ENCODE measurements at places on chromosomes 7 and 10.
A peak's percentile ranks its signal among the peaks of the same experiment; 100 is the strongest.

DNA sequence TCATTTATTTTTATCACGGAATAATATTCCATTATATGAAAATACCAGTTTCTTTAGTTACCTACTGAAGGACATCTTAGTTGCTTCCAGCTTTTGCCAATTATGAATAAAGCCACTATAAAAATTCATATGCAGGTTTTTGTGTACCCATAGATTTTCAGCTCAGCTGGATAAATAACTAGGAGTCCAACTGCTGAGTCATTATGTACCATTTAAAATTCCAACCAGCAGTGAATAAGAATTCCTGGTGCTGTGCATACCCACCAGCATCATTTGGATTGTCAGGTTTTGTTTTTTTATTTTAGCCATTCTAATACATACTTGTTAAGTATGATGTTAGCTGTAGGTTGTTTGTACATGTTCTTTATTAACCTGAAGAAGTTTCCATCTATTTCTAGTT lies 14.5 kb downstream of the FAM24B start:
- peak; percentile 59 for DNase-seq

DNA sequence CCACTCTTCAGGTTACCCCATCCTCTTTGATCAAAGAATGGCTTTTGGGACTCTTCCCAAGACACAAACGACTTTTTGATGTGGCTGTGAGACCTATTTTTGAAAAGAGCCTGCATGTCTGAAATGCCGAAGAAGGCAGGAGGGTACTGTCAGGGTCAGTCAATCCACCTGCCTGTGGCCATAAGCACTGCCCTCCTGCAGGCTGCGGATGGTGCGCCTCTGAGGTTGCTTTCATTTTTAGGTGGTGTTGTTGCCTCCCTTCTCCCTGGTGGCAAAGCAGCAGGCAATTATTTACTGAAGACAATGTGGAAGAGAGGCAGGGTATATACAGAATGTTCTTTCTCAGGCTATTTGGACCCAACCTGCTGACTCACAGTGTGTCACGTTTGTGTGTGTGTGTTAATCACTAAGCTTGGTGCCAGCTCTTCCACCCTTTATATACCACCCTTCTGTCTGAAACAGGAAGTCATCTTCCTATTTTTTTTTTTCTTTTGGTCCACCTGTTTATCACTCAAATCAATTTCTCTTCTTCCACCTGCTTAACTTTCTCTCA lies 1421.2 kb upstream of the CELF2 start:
- DNase-seq, result peak; percentile 62

DNA sequence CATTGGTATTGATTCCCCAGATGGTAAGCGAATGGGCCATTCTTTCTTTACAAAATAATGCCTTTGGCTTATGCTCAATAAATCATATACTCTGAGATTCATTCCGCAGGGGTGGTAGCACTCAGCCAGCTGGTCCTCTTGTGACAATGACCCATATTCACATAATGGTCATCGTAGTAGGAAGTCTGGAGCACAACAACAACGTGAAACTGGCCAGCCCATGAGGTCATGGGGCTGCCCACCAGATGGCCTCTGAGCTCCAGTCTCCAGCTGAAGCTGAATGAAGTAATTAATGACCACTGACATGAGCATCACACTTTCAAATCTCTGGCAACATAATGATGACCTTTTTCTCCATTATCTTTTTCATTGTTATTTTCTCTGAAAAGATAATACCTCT lies 42.3 kb upstream of the SORCS1 start:
- DNase-seq, result no peak

DNA sequence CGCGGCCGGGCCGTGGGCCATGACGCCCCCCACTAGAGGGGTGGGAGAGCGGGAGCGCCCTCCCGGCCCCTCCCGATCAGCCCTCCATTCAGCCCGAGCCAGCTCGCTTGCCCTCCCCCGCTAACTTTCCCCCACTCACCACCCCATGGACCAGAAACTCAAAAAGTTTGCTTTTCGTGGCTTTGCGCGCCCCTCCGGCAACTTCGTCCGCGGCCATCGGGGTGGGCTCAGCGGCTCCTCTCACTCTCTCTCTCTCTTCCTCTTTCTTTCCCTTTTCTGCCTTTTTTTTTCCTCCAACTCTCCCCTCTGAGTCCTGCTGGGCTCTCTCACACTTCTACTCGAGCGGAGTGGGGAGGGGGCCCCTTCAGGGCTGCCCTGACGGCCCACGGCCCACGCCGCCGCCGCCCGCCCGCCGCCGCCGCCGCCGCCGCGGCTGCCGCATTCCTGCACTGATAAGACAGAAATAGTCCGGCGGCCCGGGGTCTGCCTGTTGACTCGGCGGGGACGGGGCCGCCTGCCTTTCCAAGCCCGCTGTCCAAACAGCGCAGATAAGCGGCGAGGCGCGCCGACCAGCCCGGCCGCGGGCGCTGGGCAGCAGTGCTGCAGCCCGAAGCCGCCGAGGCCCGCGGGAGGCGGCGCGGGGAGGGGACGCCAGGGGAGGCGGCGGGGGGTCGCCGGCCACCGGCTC lies at the start of gene SMARCD3:
TSS of gene SMARCD3 (minus strand) at position 349 of the 688 bp plus-strand sequence. CDS start at position 217, 132 bp downstream.
- peak; percentile 50 for DNase-seq

- DNase-seq, result peak; percentile 39
Measured at GRCh38 chr10:11560076-11560709, 51.3 kb downstream of the USP6NL start.

GRCh38 chr7:19437446-19437845 lies 271.4 kb downstream of the POLR1F start:
- no peak for DNase-seq
